ENCODE measurements at places on chromosomes 2 and 18.

GRCh38 chr2:80525152-80525551 is 220.6 kb upstream of the LRRTM1 start:
- DNase-seq: no peak

DNA sequence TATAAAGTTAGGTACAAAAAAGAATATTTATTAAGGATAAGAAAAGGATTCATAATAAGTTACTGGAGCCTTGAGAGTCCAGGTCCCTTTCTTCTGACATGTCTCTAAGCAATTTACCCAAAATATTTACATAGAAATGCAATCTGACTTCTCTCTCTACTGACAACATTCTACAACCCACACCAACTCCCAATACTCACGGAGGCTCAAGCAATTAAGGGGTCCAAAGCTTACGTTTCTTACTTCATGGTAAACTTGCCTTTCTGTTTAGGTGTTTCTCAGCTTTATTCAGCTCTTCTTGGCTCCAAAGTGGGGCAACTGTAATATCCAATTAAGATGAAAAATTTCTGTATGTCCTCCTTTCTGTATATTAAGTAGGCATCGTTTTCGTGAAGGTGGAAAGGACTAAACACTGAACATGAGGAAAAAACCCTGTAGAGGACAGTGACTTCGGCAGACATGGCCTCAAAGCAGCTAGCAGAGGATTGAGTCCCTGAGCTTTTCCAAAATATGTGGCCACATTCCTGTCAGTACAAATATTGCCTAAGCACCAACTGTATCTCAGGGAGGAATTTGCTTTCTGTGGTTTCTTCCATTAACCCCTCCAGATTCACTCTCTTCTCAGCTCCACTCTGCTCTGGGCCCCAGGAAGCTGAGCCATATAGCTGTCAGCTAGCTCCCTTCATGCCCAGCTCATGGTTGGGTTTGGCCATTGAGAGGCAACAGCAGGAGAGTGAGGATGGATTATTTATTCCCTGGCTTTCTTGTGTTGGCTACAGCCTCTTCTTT is 67.9 kb upstream of the GLS start:
- no peak for DNase-seq

- DNase-seq: no peak
These were observed 314.1 kb downstream of the STK39 start for GRCh38 chr2:167933097-167933814.

DNA sequence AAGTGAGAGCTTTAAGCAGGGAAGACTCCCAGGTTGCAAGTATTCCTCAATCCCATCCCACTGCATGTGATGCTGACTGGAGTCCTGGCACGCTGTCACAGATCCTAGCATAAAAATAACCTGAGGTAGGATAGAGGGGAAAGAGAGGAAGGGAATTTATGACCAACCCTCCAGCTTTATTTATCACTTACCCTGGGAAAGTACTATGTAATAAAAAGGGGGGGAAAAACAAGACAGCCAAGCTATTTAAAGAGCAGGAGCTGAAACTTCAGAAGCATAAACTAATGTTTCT is 122.2 kb downstream of the SLC8A1 start:
- DNase-seq: no peak

GRCh38 chr2:200278694-200279316 is 27.7 kb upstream of the SPATS2L start:
- no peak for DNase-seq

- DNase-seq: no peak
These were observed 266.9 kb upstream of the FANCL start for GRCh38 chr2:58508006-58508405.

DNA sequence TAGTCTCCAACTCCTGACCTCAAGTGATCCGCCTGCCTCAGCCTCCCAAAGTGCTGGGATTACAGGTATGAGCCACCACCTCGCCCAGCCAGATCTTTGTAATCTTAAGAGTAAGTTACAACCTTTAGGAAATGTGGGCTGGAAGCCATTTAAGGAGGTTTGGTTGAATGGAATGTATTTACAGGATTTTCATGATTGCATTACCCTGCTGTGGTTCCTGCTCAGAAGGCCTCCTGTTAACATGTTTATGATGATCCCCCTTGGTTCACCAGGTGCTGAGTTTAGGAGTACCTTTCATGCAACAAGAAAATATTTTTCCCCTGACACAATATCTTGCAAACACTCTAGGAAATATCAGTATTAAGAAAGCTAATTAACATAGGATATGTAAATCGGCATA is 187.4 kb upstream of the SH3BP4 start:
- DNase-seq: no peak

- DNase-seq: no peak
These were observed 117.5 kb downstream of the AGAP1 start for GRCh38 chr2:235611349-235611748.

GRCh38 chr18:57776354-57776753 is 26.8 kb downstream of the ATP8B1 start:
- DNase-seq: no peak

GRCh38 chr2:165803123-165803760 is 9.2 kb upstream of the GALNT3 start:
- no peak for DNase-seq

DNA sequence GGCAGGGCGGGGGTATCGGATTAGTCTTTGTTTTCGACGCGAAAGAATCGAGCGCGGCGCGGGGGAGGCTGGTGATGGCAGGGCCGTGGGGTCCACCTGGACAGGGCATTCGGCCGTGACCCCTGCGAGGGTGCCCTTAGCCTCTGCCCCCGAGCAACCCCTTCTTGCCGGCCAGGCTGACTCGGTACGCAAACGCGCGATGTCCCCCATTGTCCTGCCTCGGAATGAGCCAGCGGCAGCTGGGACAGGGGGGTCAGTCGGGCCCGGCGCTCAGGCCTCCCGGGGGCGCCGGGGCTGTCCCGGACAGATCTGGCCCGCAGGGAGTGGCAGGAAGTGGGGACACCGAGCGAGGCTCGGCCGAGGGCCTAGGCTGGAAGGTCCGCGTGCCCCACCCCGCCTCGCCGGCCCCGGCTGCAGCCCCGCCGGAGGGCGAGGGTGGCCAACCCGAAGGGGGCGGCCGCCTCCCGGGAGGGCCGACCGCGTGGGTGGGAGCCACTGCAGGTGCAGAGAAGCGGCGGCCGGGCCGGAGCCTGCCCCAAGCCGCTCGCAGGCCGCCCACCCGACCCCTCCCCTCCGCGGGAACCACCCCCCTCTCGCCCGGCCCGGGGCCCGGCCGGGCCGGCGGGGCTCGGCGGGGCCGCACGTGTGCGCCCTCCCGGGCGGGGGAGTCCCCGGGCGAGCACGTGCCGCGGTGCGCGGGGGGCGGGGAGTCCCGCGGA is at the start of gene TET3:
TET3 (plus strand) TSS at position 708 of the 719 bp plus-strand sequence. CDS start 1,494 bp downstream, outside the sequence.
- DNase-seq: no peak

- no peak for DNase-seq
These were observed 72.6 kb downstream of the TMEFF2 start for GRCh38 chr2:192122141-192122540.

- DNase-seq: no peak
These were observed 33.4 kb downstream of the WDR43 start for GRCh38 chr2:28927878-28928277.

DNA sequence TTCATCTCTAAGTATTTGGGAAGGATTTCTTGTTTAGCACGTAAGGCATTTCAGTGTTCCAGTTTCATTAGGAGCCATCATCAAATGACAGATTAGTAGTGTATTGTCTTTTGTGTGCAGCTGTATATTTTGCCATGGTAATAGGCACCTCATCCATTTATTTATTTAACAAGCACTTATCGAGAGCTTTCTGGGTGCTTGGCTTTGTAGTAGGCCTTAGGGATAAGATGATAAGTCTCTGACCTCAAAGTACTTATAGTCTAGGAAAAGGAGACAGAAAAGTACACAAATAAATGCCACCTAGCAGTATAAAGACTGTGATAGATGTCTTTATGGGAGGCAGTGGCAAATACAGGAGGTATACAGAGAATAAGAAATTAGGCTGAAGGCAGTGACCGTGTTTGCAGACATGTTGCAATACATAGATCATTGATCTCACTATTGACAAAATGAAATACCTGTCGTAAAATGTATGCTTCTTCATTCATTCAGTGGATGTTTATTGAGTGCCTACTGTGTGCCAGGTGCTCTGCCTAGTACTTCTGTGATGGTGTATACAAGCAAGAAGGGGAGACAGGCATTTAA is 265.9 kb downstream of the SETBP1 start:
- no peak for DNase-seq

DNA sequence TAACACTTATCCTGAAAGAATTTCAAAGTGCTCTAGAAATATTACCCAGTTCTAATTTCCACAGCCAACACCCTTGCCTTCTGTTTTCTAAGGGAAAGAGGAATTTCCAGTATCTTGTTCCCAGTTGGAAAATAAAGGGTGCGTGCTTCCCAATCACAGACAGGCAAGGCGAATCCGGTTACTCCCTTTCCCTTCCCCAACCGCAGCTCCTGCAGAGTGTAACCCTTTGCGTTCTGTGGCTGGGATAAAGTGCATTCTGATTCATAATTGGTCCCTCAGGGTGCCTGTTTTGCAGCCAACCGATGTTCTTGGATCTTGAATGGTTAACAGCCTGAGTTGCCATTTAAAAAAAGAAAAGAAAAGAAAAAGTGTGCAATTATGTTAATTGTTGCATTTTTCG is 40.6 kb upstream of the PGAP1 start:
- no peak for DNase-seq

- no peak for DNase-seq
These were observed 162.7 kb upstream of the NYAP2 start for GRCh38 chr2:225236769-225237323.

- no peak for DNase-seq
These were observed 1.4 kb downstream of the WNT6 start for GRCh38 chr2:218860950-218861381.

GRCh38 chr18:68428661-68429060 is 286.2 kb downstream of the TMX3 start:
- no peak for DNase-seq

DNA sequence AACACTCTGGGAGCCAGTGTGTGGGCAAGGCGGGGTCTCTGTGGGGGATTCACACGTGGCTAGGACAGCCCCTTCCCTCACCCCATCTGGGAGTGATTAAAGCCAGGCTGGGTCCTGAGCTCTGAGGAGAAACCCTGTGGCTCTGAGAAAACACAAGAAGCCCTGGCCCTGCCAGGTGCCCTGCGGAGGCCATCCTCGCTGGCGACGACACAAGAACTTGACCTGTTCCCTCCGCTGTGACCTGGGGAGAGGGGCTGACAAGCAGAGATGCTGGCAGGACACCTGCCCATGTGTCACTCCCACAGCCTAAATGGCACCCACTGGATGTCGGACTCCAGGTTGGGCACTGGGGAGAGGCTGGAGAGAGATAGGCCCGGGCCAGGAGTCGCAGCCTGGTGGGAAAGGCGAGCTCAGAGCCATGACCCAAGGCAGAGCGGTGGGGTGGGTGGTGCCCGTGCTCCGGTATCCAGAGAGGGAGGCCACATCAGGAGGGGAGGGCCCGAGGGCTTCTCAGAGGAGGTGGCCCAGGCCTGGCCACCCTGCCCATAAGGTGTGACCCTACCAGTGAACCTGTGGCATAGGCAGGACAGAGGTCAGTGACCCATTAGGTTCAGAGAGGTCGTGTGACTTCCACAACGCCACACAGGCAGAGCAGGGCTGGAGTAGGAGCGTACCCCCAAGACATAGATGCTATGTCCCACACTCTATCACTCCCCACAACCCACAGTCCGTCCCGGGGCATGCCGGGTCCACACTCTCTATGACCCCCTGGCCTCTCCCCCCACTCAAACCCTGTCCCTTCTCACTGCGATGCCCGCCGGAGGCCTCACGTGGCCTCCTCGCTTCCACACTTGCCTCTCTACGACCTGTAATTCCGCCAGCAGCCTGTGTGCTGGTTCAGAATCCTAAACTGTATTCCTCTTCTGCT is 59.4 kb upstream of the HPCAL1 start:
- no peak for DNase-seq

- no peak for DNase-seq
These were observed 15.9 kb downstream of the ERFE start for GRCh38 chr2:238174701-238175100.

GRCh38 chr2:9030841-9031240 is 27.4 kb upstream of the MBOAT2 start:
- no peak for DNase-seq

- no peak for DNase-seq
These were observed 3.3 kb downstream of the PAX3 start for GRCh38 chr2:222295368-222296062.

- no peak for DNase-seq
These were observed 18.3 kb upstream of the LAPTM4A start for GRCh38 chr2:20069756-20070155.

- DNase-seq: no peak
These were observed 15.1 kb downstream of the SPTBN1 start for GRCh38 chr2:54471221-54471711.

GRCh38 chr2:235460548-235461047 is 33.2 kb upstream of the AGAP1 start:
- peak; percentile 40 for DNase-seq

GRCh38 chr2:64593035-64593655 is 60.6 kb downstream of the SERTAD2 start:
- no peak for DNase-seq

DNA sequence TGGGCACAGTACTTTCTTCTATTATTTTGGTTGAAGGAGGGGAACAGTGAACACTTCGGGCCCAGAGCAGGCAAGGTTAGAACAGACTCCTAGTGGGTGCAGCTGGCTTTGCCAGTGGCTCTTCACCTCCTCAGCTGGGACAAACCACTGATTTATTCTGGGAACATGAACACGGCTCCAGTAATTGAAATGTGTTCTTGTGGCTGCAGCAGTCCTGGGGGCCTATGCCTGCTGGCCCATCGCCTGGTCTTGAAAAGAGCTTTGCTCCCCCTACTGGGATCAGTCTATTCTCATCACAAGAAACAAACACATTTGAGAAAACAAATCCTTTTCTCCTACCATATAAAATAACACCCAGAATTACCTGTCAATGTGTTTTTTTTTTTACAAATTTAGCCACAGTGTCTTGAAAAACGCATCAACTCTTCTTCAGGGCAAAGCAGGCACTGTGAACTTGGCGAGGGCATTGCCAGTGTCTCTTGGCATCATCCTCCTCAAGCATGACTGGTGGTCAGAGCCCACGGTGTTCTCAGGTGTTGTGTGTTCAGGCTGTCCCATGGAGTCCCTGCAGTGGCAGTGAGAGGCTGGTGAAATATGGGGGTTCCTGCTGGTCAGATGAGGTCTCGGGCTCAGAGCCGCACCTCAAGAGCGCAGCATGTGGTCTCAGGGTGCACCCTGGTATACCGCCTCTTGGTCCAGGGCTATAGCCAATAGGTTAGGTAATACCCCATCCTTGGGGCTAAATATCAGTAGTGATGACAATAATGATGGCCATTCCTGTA is 51.3 kb downstream of the RNF144A start:
- DNase-seq: no peak
